ENCODE measurements at places on chromosomes 1 and 21. TPM values are rescaled to one million over a fixed set of nuclear protein-coding genes. Genes with fewer than 3 reads are reported as not detected.

BPNT1 gene
- total RNA-seq: 23.8 TPM

EPHA8 gene
- total RNA-seq: not detected

ZMYM4 gene
- total RNA-seq: 35.4 TPM

OR10K1 gene
- total RNA-seq: not detected

TMEM269 gene
- total RNA-seq: not detected

REG4 gene
- not detected for total RNA-seq

C4BPA gene
- not detected for total RNA-seq

KCNE2 gene
- not detected for total RNA-seq

GJA8 gene
- total RNA-seq: not detected

S100A2 gene
- 3.6 TPM for total RNA-seq

SWT1 gene
- 8.4 TPM for total RNA-seq

PADI2 gene
- not detected for total RNA-seq

ELF3 gene
- 0.17 TPM for total RNA-seq

CD52 gene
- not detected for total RNA-seq

CFAP74 gene
- 0.26 TPM for total RNA-seq
